ENCODE measurements at places on chromosomes 16 and 17.

DNA sequence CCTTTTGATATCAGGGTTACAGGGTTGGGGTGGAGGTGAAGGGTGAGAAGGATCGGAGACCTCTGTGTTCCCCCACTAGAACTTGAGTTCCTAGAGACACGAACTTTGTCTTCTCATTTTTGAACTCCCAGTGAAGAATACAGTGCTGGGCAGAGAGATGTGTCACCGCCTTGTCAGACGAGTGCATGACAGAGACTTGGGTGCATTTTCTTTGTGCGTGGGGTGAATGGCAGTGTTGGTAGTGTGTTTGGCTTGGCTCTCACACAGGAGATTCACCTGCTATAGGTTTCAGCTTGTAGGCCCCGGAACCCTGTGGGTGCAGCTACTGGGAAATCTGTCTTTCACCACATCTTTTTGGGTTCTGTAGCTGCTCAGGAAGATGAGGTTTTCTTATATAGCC lies 40.0 kb upstream of the CCR7 start:
- DNase-seq = no peak

- DNase-seq = no peak
Measured at GRCh38 chr16:66936462-66936861, 1.1 kb downstream of the CES2 start.

GRCh38 chr17:71869293-71869692 lies 251.5 kb upstream of the SOX9 start:
- DNase-seq = no peak

- no peak for DNase-seq
Measured at GRCh38 chr17:15886804-15887203, 58.1 kb upstream of the ADORA2B start.

DNA sequence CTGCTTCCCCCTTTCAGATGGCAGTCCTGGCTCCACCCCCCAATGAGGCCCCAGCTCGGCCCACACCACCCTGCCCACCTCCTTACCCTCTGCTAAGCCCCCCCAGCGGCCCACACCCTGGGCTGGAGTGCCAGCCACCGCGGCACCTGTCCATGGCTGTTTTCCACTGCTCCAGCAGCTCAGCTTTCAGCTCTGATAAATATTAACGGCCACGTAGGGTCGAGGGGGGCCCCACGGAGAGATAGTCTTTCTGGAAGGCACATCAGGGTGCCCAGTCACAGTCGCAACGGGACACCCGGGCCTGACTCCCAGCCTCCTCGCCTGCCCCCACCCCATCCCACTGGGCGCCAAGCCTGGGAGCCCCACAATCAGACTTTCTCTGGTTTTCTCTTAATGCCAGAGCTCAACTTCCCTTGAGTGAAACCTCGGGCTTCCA lies 46.5 kb upstream of the CIBAR2 start:
- no peak for DNase-seq

DNA sequence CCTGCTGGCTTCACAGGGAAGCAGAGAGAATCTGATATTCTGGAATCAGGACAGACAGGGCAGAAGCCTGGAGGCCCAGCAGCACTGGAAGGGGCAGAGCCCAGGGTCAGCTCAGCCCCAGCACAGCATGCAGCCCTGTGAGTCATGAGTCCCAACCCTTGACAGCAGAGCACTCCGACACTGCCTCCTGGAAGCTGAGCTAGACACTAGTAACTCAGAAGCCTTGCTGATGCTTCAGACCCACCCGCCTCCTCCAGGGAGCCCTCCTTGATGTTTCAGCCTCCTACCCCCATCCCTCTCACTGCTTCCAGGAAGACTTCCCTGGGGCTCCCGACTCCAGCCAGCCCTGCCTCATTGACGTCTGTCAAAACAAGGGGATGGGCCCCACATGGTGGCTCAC lies 6.9 kb downstream of the CAMKK1 start:
- DNase-seq = no peak

DNA sequence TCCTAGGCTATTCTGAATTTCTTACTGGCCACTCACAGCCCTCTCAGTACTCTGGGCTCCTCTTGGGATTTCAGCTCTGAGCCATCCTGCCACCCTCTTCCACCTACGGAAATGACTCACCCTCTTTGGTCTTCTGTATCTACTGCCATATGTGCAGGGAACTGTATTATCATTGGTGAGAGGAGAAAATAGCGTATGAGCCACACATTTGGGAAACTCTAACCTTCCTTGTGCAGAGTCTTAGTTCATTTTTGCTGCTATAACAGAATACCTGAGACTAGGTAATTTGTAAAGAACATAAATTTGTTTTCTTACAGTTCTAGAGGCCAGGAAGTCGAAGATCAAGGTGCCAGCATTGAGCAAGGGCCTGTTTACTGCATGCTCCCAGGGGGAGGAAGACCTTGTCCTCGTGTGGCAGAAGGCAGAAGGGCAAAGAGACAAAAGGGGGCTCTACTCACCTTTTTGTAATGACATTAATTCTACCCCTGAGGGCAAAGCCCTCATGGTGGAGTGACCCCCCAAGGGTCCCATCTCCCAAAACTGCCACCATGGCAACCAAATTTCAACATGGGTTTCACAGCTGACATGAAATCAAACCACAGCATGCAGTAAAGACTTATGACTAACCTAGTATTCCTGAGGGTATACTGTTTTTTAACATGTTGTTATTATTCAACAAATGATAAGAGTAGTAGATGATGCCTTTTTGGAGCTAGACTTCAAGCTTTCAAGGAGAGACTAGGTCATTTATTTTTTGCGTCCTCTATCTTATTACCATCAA lies 191.8 kb downstream of the PRKCA start:
- DNase-seq = no peak

DNA sequence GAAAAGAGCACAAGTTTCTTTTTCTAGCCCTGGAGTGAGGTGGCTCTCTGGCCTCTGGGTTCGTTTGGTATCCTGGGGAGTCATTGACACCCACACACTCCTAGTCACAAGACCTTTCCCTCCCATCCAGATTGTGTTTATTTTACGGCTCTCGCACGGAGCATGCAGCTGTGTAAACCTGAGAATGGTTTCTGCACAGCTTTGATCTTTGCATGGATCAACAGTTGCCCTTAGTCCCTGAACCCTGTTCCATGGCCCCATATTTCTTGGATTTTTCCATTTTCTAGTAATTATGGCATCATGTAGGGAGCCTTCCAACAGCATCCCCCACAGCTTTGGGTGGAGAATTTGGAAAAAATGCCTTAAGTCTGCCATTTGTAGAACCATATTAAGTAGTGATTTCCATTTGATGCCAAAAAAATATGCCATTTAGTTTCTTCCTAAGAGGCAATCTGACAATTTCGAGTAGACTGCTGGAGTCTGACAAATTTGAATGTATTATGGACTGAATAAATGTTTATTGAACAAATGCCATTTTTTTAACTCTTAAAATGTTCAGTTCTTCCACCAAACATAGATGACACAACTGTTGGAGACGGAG lies 197.7 kb downstream of the WWOX start:
- DNase-seq = no peak

DNA sequence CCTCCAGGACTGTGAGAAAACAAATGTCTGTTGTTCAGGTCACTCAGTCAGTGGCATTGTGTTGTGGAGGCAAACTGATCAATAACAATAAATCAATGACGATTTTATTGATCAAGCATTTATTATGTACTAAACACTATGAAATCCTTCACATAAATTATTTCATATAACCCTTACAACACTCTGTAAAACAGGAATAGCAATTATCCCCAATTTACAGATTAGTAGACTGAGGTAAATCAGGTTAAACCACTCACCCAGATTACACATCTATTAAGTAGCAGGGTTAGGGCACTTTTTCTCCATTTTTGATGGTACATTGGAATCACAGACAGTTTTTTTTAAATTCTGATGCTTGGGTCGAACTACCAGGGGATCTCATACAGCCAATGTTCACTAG lies 372.8 kb upstream of the MAF start:
- DNase-seq = no peak

GRCh38 chr16:50652836-50653425 lies 28.2 kb downstream of the SNX20 start:
- no peak for DNase-seq

DNA sequence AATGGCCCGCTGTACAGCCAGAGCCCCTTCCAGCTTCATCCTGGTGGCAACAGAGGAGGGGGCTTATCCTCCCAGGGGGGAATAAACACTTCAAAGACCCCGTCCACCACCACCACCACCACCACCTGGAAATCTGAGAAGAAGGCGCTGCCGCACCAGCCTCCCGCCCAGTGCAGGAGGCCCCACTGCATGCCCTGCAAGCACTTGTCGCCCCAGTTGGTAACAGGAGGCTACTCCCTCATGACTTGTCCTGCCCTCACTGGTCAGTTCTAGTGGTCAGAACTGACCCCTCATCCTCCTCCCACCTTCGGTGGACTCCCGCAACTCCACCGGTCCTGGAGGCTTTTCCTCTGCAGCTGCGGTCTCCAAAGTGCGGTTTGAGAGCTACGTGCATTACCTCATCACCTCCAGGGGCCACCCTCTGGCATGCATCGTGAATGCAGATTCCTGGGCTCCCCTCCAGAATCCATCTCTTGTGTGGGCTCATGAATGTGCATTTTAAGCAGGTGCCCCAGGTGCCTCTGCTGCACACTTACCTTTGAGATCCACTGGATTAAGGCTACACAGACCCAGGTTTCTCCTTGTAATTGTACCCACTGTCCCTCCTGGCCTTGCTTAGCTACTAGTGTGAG lies 71.8 kb downstream of the SRCIN1 start:
- no peak for DNase-seq

DNA sequence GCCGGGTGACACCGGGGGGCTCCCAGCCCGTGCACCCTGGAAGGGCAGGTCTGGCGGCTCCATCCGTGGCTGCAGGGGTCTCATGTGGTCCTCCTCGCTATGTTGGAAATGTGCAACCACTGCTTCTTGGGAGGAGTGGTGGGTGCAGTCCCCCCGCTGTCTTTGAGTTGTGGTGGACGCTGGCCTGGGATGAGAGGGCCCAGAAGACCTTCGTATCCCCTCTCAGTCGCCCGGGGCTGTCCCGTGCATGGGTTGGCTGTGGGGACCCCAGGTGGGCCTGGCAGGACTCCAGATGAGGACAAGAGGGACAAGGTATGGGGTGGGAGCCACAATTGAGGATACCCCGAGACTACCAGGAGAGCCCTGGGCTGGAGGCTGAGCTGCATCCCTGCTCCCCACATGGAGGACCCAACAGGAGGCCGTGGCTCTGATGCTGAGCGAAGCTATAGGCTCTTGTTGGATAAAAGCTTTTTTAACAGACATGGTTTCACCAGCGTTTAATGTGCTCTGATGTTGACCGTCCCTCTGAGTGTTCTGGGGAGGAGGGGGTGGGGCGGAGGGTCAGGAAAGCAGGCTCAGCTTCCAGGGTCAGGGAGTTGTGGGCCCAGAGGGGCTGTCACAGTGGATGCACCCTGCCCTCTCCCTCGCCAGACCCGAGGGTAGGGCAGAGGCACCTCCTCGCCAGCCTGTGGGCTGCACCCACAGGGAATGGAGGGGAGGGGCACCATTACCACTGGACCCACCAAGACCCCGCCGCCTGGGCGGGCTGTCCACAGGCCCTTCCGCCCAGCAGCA lies 5.4 kb downstream of the SPATA2L start:
- DNase-seq = no peak

DNA sequence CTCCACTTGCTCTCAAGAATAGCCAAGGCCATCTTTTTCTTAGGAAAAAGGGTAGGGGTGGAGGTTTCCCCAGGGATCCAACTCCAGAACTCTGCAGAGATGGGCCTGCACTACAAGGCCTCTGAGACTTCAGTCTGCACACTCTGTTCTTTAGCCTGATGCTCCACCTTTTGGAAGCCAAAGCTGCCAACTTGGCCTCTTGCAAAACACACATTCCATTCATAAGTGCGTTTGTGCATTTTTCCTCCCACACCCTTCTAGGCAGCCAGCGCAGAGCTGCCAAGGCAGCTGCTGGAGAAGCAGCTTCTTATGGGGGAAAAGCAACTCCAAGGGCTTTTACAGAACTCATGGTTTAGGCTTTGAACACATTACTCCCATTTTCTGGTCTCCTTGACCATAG lies 45.3 kb downstream of the REXO5 start:
- DNase-seq = no peak

- no peak for DNase-seq
Measured at GRCh38 chr16:89135971-89136765, 35.4 kb upstream of the CDH15 start.

GRCh38 chr16:28265822-28266221 lies 26.5 kb upstream of the SBK1 start:
- no peak for DNase-seq

DNA sequence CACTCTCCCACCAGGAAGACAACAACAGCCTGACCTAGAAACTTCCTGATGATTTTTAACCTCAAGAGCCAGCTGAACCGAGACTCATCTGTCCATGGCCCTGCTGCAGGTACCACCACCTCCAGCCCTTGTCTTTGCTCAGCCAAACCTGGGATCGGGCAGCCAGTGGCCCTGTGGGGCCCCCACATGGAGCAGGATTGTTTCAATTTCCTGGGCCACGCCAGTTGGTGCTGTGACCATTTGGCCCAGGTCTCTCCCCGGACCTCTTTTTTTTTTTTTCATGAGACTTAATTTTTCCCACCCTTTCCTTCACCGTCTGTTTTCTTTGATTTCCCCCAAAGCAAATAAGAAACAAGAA lies 8.3 kb upstream of the HOXB2 start:
- DNase-seq = no peak

DNA sequence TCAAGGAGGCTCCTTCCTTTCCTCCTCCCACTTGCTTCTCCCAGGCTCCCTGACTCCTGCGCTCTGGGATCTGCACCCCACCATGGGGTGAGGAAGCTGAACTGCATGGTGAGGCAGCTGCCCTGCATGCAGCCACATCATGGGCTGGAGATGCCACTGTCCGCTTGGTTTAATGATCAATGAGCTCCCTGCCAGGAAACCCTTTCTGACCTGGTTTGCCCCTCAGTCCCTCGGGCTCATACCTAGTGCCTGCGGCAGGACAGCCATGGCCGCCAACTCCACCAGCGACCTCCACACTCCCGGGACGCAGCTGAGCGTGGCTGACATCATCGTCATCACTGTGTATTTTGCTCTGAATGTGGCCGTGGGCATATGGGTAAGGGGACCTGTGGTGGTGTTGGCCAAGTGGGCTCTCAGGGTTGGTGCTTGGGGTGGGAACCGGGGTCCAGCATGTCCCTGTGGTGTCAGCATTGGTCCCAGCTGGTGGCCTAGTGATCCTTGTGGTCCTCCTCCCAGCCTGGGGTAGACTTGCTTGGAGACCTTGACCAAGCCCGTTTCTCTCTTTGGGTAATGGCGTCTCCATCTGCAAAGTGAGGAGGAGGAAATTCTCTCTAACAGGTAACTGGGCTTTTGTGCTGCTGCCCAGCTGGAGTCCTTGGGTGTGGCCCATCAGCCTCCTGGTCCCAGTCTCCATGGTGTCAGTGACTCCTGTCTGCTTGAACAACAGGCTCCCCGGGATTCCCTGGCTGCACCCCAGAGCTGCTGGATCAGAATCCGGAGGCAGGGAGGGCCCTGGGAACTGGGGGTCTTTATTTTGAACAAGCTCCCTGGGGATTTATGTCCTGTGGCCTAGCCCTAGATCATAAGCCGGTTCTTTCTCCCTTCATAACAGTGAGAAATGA lies at the start of gene SLC5A10:
Gene SLC5A10, plus strand, starts transcription at position 225 of the 902 bp plus-strand sequence. Its CDS starts 41 bp downstream, at position 266.
- no peak for DNase-seq

GRCh38 chr16:88655733-88656281 lies 5.0 kb upstream of the CYBA start:
- DNase-seq = no peak

GRCh38 chr17:41451154-41451728 lies 10.5 kb upstream of the KRT38 start:
- DNase-seq = no peak

Data from dorsolateral prefrontal cortex (tissue), 122 donors.